ENCODE measurements at places on chromosomes 4 and X. TPM values are rescaled to one million over a fixed set of nuclear protein-coding genes. Genes with fewer than 3 reads are reported as not detected.
A peak's percentile ranks its signal among the peaks of the same experiment; 100 is the strongest.

MTMR8 gene
- total RNA-seq = 1.0 TPM

CLGN gene
- total RNA-seq = 2.3 TPM

KIF4A gene
- not detected for total RNA-seq

CT45A9 gene
- not detected for total RNA-seq

CFAP97 gene
- total RNA-seq = 19.5 TPM

XG gene
- not detected for total RNA-seq

GPR34 gene
- 1.3 TPM for total RNA-seq

MAGEC3 gene
- total RNA-seq = not detected

PRRG3 gene
- 0.33 TPM for total RNA-seq

HS3ST1 gene
- total RNA-seq = 0.99 TPM

CLOCK gene
- total RNA-seq = 13.7 TPM

- no peak for DNase-seq
Measured at GRCh38 chrX:19543951-19544381, 28.7 kb upstream of the MAP3K15 start.

GRCh38 chrX:37472836-37473235 is 98.6 kb upstream of the LANCL3 start:
- DNase-seq = no peak

DNA sequence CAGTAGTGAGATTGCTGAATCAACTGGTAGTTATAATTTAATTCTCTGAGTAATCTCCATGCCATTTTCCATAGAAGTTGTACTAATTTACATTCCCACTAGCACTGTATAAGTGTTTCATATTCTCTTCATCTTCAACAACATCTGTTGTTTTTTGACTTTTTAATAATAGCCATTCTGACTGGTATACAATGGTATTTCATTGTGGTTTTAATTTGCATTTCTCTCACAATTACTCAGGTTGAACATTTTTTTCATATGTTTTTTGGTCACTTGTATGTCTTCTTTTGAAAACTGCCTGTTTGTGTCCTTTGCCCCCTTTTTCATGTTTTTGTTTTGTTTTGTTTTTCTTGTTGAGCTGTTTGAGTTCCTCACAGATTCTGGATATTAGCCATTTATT is 880.2 kb downstream of the RAPGEF2 start:
- DNase-seq = no peak

GRCh38 chrX:11143931-11144678 is 33.0 kb downstream of the HCCS start:
- peak; percentile 76 for DNase-seq

GRCh38 chr4:162422312-162422711 is 258.5 kb upstream of the FSTL5 start:
- DNase-seq = no peak

DNA sequence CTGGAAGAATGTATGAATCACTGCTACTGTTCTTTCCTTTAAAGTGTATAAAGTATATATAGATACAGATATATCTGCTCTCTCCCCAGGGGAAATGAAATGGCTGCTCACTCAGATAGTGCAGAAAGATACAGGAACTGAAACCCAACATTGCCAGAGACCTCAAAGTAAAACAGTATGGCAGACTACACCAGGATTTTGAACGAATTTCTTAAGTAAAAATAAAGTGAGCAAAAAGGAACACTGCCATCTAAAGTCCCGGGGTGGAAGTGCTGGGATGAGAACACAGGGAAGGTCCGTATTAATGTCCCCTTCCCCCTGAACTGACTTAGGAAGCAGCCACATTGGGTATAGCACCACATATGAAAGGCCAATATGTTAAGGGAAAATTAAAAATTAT is 93.4 kb downstream of the TMA16 start:
- DNase-seq = no peak

- DNase-seq = no peak
Measured at GRCh38 chr4:24256066-24256465, 328.3 kb downstream of the DHX15 start.

- no peak for DNase-seq
Measured at GRCh38 chr4:86291180-86291579, 68.7 kb downstream of the MAPK10 start.

DNA sequence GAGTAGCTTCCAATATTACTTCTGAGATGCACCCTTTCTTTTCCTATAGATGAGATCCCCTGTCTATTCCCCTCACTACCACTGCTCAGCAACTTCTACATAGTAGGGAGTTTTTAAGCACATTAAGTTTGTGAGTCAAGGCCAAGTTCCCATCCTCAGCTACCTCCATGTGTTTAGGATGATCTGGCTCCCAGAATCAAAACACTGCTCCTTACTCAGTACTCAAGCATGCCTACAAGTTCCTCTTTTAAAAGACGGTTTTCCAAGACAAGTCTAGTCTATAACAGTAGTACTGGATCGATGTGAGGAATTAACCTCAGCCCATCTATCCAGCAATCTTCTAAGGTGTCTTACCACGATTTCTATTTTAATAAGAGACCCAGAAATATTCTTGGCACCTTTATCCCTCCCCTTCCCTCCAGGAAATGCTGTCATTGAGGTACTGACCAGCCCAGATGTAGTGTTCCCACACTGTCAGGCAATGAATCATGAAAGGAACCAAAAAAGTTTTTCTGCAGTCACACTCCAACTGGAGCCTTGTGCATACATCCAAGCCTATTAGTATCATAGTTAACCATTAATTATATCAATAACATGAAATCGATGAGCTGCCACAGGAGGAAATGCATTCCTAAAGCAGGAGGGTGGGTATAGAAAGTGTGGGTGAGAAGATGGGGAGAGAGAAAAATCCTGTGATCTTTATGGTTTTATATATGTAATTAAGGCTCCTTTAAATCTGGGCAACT is 29.6 kb downstream of the AREG start:
- DNase-seq = peak; percentile 29

GRCh38 chr4:187232196-187232595 is 508.5 kb upstream of the FAT1 start:
- DNase-seq = no peak

DNA sequence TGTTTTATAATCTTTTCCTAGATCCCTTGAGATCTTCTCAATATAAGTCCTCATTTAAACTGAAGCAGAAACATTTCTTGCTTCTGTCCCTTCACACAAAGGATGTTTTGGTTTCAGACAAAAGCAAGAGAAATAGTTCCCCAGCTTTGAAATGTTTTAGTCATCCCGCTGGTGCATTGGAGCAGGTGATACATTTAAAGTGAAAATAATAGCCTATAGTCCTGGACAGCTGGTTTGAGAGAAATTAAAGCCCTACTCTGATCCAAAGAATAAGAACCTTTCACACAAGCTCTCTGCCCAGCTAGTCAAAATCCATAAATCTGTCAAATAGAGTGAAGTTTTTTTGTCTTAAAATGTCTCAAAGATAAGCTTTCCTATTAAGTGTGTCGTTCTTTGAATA is 79.4 kb downstream of the LUZP4 start:
- DNase-seq = no peak

GRCh38 chrX:23900220-23900797 is 7.4 kb downstream of the APOO start:
- DNase-seq = peak; percentile 22

DNA sequence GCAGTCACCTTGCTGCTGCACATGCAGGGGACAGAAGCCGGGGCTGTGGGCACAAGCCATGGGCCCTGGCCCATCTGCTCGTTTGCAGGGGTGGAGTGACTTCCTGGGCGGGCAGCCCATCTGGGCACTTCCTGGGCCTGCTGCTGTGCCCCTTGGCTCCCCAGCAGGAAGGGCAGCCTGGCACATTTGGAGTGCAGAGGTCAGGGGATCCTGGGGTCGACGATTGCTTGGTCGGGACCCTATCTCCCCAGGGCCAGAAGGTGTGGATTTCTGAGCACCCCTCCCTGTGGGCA is 10.9 kb upstream of the MXD4 start:
- no peak for DNase-seq

- DNase-seq = no peak
Measured at GRCh38 chrX:133513123-133513522, 97.8 kb upstream of the GPC4 start.

DNA sequence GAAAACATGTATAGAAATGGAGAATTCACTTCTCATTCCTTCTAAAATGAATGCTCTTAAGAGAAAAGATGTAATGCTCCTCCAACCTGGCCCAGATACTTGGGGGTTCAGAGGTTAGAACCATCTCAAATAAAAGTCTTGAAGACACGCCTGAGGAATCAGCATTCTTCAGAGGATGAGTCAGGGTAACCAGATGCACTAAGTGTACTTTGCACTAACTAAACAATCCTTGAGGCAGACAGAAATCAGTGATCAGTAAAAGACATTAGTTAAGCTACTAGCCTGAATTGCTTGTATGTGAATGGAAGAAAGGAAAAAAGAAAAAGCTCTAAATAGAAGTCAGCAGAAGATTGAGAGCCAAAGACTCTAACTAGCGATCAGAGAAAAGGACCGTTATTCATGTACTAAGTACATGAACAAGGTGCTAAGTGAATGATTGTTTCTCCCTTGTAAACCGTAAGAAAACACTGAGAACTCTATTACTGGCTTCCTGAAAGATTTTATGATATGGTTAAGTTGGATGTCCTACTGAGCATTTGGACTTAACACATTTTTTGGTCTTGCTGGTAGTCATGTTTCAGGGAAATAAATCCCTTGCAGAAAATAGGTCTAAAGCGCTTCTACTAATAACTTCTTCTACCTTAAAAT is 738.3 kb downstream of the STPG2 start:
- DNase-seq = no peak

DNA sequence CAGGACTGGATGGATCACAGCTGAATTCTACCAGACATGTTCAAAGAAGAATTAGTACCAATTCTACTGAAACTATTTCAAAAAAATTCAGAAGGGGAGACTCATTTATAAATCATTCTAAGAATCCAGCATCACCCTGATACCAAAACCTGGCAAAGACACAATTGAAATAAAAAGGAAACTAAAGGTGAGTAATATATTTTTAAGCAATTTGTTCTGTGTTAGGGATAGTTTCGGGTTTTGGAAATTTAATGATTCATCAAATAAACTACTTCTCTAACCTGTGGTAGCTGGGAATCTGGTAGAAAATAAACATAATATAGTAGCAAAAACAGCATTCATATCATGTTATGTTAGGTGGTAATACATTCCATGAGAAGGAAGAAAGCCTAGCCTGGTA is 662.2 kb upstream of the BOD1L1 start:
- no peak for DNase-seq

DNA sequence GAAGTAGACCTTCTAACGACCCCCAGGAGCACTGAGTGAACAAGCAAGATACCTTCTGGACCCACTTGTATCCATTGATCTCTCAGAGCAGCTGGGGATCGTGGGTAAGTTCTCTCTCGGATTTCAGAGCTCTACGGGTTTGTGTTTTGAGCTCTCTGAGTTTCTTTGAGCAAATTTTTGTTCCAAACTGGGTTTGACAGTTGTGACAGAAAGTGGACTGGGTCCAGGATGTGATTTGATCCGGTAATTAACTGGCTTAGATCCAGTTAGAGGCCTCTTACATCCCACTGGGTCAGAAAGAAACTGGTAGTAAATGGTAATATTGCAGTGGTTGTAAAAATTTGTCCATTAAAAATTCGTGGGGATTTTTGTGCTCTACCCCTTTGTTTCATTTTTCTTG is 459.2 kb downstream of the INPP4B start:
- DNase-seq = no peak

DNA sequence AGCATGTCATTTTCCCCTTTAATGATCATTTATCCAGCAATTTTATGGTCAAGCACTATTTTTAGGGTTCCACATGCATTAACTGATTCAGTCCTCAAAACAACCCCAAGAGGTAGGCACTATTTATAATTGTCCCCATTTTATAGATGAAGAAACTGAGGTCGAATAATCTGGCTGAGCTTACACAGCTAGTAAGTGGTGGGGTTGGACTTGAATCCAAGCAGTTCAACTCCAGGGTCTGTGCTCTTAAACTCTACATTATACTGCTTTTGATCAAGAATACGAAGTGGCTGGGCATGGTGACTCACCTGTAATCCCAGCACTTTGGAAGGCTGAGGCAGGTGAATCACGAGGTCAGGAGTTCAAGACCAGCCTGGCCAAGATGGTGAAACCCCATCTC is 3.2 kb upstream of the CHRNA9 start:
- no peak for DNase-seq

DNA sequence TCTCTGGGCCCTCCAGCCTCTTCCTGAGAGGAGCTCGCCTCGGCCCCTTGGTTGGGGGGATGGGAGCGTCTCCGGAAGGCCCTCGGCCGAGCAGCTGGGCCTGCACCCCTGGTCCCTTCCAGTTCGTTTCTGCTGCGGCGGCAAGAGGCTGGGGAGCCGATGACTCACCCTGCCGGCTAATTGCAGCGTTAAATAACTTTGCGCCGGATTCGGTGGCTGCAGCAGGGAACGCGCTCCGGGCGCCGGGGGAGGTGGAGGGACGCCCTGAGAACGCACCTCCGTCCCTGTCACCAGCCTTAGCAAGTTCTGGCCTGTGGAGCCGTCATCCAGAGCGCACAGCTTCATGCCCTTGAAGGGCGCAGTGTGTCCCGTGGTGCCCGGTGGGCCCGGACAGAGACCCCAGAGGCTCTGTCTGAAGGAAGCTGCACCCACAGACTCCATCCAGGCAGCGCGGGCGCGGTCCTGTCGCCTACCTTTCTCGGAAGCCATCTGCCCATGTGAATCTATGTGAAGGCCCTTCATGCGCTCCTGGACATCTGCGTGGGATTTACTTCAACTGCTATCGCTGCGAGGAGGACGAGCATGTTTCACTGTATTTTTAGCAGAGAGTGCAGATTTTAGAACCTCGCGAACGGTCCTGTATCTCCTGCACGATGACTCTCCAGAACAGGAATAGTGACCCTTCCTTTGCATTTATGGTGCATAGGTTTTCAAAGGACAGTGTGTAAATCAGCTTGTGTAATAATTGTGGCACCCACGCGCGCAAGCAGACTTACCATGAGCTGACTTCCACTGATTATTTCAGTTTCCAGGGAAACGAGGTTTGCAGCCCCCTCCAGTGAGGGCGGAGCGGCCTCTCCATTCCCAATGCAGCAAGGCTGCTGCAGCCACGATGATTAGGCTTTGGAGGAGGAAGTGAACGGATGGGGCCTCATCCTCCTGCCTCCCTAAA is 1.7 kb upstream of the TMEM271 start:
- DNase-seq = no peak

GRCh38 chr4:119510395-119511149 is 118.0 kb downstream of the PDE5A start:
- DNase-seq = no peak

DNA sequence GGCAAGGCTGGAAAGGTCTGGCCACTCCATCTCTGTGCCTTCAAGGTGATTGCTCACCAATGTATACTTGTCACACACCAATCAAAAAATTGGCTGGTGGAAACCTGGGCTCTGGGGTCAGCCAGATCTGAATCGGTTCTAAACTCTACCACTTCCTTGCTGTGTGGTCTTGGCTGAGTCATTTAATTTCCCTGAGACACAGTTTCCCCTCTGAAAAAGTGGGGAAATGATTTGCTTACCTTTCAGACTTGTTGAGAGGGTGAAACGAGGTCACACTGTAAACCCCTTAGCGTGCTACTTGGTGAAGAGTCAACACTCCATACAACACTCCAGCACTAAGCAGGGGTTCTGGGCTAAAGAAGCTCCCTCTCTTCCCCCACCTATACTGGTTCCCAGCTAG is 252.3 kb upstream of the ZIC3 start:
- no peak for DNase-seq

DNA sequence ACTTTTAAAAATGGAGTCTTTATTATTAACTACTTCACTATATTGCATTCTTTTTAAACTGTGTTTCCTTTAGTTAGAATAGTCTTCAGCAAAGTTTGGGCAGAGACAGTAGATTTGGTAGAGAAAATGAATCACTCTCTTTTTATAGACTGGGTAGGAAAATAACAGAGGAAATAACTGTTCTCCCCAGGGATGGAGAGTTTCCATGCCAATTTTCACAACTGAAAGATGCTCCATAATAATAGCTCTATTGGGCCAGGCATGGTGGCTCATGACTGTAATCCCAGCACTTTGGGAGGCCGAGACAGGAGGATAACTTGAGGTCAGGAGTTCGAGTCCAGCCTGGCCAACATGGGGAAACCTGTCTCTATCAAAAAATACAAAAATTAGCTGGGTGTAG is 13.1 kb downstream of the HSD17B13 start:
- DNase-seq = no peak

Data from body of pancreas (tissue), 4 donors.